HAP-1 (cell line): ENCODE measurements at places on chromosomes 3 and 15.

- DNase-seq = no peak
Measured at GRCh38 chr3:43692971-43693370, 2.2 kb downstream of the ABHD5 start.

DNA sequence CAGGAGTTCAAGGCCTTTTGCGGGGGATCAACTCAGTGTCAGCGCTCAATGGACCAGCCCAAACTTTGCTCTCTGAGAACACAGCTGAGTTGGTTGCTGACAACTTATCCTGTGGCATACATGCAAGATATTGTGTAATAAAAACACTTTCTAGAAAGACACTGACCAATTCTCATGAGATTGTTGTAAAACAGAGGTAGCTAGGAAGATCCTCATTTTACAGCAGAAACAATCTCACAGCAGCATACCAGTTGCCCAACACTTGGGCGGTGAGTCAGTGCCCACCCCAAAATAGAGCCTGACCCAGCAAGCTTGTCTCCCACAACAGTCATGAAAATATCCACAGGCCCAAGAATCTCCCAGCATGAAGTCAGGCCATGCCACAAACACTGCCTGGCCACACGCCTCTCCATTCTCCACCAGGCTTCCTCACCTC lies 18.2 kb downstream of the KLHL6 start:
- DNase-seq = no peak

DNA sequence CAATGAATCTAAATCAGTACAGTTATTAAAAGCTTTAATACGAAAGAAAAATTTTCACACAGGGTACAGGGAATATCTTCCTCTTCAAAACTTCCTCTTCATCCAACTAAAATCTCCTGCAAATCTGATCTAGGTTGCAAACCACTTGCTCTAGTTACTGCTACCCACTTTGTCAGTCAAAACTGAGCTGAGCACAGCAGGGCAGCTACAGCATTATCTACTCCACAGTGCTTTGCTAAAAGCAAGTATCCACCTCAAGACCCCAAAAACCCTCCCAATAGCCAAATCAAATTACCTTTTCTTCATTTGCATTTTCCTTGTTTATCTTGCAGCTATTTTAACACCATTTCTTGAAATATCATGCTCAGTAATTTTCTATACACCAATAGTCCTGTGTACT lies 14.7 kb downstream of the ZNF280D start:
- DNase-seq = no peak

GRCh38 chr3:123773681-123774431 lies 110.3 kb downstream of the MYLK start:
- DNase-seq = no peak

- no peak for DNase-seq
Measured at GRCh38 chr15:50452927-50453326, 28.7 kb downstream of the USP8 start.

DNA sequence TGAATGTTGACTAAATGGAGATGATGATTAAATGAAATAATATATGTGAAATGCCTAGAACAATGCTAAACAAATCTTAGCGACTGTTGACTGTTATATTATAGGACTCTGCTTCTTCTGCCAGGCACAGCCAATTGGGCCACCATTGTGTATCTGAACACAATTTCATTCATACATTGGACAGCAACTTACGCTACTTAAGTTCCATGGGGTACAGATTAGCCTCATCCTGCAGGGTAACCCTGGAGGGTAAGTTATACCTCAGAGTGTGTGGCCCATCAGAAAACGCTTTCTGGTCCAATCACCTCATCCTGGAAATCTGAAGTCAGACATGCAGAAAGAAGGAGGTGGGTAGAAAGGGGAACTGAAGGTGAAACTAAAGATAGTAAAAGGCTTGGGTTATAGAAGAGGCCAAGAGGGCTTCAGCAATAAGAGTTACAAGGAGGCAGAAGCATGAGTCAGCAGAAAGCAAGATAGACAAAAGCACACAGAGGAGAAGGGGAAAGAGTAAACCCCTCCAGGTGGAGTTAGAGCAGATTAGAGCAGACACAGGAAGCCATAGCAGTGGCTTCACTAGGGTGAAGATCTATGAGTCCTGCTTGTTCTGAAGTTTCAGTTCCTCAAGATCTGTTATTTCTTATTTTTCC lies 119.3 kb upstream of the SLC24A5 start:
- DNase-seq = no peak

DNA sequence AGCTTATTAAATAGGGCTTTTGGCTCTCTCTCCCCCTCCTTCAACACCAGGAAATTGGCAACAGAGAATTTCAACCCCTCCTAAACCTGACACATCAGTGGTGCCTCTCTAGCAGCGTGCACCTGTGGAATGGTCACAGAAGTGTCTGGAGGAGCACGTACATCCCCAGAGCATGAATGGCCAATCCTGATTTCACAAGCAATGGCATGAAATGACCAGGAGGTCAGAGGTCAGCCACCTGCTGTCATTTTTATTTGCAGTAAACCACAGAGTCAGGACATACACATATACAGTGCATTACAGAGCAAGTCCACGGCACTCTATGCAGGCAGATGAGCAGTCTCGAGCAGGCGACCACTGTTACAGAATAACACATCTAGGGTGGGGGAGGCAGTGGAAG lies 25.1 kb upstream of the ETV5 start:
- no peak for DNase-seq

- no peak for DNase-seq
Measured at GRCh38 chr3:139846729-139847128, 88.3 kb upstream of the CLSTN2 start.

- DNase-seq = peak; percentile 82
Measured at GRCh38 chr15:78618490-78618934, 2.3 kb downstream of the CHRNA3 start.

DNA sequence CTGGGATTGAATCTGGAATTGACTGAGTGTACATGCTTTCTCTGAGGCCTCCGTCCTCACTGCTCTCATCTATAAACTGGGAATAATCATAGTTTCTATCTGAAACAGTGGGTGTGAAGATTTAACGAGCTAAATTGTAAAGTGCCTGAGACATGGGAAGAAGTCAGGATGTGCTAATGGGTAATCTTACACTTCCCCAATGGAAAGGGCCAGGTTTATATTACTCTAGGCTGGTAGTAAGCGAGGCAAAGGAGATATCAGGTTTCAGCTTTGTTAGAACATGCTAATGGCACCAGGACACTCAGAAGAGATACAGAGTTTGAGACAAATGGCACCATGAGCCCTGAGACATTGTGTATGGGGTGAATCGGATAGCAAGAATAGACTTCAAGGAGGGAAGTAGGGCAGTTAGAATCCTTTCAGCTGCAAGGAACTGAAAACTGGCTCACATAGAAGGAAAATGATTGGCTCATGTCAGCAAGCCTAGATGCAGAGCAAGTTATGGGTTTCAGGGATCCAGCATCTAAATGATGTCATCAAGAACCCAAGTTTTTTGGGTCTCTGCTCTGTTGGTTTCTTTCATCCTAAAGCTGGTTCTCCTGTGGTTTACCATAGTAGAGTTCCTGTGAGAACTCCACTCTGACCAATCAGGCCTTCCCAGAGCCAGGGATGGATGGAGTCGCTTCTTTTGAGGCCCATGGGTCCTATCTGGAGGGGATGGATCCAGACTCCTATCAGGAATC lies 21.8 kb downstream of the FLNB start:
- DNase-seq = no peak

DNA sequence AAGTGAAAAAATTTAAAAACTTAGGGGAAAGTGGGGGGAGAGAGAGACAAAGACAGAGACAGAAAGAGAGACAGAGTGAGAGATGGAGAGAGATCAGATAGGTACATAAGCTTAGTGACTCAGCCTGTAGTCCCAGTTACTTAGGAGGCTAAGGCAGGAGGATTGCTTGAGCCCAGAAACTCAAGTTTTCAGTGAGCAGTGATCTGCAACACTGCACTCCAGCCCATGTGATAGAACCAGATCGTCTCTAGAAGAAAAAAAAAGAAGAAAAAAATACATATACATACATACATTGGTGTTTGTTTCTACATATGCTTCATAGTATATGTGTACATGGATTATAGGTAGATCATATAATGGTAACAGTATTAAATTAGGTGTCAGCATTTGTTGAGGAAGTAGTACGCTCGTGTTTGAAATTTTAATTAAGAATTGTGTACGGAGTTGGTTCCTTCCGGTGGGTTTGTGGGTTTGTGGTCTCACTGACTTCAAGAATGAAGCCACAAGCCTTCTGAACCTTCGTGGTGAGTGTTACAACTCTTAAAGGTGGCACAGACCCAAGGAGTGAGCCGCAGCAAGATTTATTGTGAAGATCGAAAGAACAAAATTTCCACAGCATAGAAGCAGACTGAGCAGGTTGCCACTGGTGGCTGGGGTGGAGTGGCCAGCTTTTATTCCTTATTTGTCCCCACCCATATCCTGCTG lies 38.3 kb upstream of the SNRPN start:
- DNase-seq = no peak

DNA sequence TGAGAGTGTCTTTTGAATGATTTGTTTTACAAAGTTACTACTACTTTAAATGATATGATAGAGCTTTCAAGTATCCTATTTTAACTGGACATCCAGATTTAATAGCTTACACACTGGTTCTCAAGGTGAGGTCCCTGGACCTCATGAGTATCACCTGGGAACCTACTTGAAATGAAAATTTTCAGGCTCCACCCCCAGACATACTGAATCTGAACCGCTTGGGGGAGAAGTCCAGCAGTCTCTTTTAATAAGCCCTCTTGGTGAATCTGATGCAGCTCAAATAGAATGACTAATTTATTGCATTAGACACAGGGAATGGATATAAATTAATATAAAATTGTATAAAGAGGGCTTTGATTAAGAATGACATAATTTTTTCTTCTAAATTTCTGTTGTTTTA lies 29.4 kb upstream of the SLITRK3 start:
- no peak for DNase-seq

GRCh38 chr15:63040954-63041353 lies 1.6 kb upstream of the TPM1 start:
- no peak for DNase-seq

GRCh38 chr3:158769549-158769948 lies 32.3 kb upstream of the MFSD1 start:
- DNase-seq = no peak

DNA sequence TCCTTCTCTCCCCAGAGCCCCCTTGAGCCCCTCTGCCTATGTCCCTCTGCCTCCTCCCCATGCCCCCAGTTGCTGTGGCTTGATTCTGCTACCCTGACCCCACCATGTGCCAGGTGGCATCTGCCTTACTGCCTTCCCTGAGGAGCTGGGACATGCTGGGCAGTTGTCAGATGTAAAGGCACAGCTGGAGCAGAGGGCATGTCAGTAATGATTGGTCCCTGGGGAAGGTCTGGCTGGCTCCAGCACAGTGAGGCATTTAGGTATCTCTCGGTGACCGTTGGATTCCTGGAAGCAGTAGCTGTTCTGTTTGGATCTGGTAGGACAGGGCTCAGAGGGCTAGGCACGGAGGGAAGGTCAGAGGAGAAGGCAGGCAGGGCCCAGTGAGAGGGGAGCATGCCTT lies 3.5 kb upstream of the PPCDC start:
- DNase-seq = no peak

GRCh38 chr3:186772701-186773417 lies 10.5 kb upstream of the EIF4A2 start:
- DNase-seq = no peak

DNA sequence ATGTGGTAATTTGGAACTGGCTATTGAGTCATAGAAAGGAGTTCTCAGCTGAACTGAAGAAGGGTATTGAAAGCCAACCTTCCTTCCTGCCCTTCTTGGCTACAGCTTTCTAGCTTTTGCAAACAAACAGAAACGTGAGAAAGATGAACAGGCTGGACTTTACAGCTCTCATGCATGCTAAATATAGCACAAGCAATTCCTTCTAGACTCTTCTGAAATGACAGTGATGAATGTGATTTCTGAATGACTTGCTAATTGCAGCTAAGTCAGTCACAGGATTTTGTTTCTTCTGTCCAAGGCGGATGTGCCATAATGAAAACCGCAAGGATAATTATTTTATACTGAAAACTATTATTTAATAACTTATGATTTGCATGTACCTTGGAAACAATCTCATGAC lies 36.3 kb downstream of the BCHE start:
- no peak for DNase-seq

DNA sequence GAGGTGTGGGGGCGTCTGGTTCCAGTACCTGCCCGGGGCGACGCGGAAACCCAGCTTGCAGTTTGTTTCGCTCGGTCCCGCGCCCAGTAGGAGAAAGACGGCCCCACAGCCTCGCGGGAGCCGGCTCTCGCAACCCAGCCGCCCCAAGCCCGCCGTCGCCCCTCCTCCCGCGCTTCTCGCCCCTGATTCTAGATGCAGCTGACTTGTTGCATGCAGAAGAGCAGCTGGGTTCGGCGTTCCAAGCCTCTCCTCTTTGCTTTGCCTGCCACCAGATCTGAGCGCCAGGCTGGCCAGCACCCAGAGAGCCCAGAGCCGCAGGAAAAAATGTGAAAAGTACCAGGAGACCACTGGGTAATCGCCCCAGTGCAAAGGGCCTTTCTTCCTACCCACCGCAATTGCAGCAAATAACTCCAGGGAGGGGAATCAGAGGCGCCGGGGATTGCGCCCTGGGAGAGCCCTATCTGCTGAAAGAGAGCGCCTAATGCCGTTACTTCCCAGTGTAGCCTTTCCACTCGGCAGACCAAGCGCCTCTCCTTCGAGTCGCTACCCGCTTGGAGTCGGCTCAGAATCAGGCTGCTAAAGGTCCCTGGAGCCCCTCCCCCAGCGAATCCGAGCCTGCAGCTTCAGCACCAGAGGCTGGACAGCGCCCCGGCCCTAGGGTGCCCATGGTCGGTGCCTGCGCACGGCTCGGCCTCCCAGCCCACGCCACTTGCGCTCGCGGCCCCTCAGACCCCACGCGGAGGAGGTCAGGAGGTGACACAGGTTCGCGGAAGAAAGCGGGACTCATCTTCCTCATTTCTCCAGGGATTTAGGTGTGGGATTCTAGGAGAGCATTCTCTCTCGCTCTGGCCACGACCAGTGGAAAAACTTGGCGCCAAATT lies 15.7 kb upstream of the AEN start:
- DNase-seq = peak; percentile 91

DNA sequence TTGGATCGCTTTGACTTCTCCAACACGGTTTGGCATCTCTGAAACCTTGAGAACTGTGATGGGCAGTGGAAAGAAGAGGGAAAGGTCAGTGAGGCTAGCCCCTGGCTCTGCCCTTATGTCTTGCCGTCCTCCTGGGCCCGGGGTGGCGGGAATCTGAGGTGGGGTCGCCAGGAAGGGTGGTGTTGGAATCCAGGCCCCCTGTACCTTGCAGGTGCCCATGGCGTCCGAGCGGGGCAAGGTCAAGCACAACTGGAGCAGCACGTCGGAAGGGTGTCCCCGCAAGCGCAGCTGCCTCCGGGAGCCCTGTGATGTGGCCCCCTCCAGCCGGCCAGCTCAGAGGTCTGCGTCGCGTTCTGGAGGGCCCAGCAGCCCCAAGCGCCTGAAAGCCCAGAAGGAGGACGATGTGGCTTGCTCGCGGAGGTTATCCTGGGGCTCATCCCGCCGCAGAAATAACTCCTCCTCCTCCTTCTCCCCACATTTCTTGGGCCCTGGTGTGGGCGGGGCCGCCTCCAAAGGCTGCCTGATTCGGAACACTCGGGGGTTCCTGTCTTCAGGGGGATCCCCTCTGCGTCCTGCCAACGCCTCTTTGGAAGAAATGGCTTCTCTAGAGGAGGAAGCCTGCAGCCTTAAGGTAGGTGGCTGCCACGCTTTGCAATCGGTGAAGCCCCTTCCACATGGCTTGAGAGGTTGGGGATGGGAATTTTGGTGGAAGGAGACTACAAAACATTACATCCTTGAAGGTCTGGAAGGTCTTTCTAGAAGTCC lies 907 bp downstream of the TATDN2 start:
- DNase-seq = peak; percentile 10

- DNase-seq = no peak
Measured at GRCh38 chr3:9781551-9781950, 10.7 kb downstream of the TADA3 start.
